Umbilical cord (tissue), 2 donors: ENCODE measurements at places on chromosomes 2 and 18.
A peak's percentile ranks its signal among the peaks of the same experiment; 100 is the strongest.

GRCh38 chr2:199465988-199466691, 8.4 kb upstream of the SATB2 start:
- no peak for DNase-seq

- DNase-seq = no peak
Measured at GRCh38 chr2:176110415-176111308, 3.6 kb downstream of the HOXD11 start.

- peak; percentile 45 for DNase-seq
Measured at GRCh38 chr2:180980943-180981911, 822 bp downstream of the UBE2E3 start.

DNA sequence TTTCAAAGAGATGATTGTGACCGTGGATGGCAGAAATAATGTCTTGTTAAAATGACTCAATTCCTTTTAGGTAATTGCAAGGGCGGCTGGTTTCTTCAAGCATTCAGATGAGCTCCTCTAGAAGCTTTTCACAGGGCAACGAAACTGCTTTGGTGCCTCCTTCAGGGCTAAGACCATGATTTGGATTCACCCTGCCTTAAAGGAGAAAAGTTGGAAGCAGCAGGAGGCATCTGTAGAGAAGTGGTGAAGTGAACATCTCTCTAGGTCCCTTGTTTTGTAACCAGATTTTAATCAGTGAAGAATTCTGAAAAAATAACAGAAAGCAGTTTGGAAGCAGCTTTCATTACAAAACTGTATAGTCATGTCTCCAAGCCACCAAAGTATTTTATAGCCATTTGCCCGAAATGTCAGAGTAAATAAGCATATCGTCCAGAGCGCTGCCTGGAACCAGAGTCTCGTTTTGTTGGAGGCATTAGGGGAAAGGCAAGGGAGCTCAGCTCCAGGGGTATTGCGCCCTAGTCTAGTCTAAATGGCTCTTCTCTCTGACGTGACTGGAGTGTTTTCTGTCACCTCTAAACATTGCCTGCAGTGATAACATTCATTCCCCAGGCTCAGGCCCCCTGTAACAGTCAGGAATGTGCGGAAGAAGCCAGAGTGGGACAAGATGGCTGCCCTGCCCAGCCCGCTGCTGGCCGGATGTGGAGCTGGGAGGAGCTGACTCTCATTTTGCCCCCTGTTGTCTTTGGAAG, 57.8 kb upstream of the ITGB6 start:
- DNase-seq = no peak

DNA sequence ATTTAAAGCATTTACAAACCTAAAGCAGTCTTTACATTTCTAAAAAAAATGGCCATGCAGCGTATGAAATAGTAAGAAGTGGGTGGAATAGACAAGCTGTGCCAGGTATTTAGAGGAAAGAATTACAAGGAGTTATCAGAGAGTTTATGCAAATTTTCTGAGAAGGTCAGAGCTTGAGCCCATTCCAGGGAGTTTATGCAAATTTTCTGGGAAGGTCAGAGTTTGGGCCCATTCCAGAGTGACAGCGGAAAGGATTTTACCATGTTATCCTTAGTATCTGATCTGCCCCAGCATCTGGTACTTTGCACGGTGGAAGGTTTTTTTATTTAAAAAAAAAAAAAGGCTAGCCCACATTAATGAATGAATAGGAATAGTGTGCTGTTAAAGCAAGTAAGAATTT, 1.4 kb upstream of the DOK6 start:
- no peak for DNase-seq

DNA sequence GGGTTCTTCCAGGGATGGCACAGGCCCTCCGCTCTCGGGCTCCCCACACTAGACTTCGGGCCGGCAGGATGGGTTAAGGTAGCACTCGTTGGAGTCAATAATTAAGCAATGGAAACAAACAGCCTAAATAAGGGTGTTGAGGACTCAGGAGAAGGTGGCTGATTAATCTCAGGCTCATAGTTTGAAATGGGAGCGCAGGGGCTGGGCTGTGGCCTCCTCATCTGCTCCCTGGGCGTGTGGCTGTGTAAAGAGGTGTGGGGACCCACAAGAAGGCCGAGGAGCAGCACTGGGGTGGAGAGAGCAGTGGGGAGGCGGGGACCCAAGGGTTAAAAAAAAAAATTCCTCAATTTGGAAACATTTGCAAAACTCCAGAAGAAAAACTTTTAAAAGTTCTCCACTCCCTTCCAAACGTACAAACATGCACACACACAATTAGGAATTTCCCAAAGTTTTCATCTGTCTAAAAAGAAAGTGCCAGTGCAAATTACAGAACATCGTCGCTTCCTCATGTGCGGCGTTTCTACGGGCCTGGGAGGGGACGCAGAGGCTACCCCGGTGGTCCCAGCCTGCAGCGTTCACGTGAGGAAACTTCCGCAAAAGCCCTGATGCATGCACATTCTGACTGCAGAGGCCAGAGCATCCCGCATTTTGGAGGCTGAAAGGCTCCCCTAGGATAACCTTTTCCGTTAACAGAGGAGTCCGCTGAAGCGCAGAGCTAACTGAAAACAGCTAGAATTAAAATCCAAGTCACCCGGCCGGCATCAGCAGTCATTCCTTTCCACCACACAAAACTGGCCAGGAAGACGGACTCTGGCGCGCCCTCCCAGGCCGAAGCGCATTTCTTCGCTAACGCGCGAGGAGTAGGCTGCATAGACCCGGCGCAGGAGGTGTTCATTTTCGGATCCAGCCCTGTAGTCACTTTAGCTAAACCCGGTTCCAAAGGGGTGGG, 1.0 kb upstream of the TUBB6 start:
- peak; percentile 72 for DNase-seq

- DNase-seq = no peak
Measured at GRCh38 chr2:235539773-235540172, 45.9 kb downstream of the AGAP1 start.

GRCh38 chr2:14614017-14614416, 18.5 kb upstream of the LRATD1 start:
- no peak for DNase-seq

- DNase-seq = no peak
Measured at GRCh38 chr2:147639891-147640290, 204.9 kb upstream of the ACVR2A start.

DNA sequence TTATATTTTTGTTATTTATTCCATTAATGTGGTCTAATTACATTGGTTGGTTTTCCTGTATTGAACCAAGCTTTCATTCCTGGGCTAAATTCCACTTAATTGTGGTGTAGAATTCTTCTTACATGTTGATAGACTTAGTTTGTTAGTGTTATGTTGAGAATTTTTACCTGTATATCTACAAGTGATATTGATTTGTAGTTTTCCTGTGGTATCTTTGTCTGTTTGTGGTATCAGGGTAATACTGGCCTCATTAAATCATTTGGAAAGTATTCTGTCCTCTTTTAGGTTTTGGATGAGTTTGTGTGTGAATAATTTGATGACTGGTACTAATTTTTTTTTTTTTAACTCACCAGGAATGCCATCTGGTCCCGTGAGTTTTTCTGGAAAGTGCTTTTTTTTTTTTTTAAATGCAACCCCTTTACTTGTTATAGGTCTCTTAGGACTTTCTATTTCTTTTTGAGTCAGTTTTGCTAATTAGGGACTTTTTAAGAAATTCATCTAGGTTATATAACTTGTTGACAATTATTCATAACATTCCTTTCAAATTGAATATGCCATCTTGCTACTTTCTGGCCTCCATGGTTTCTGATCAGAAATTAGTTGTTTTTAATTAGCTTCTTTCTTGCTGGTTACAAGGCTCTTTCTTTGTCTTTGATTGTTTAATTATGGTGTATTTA, 232.8 kb downstream of the CCDC85A start:
- DNase-seq = no peak

GRCh38 chr2:218271487-218271797, 1.1 kb downstream of the PNKD start:
- no peak for DNase-seq

DNA sequence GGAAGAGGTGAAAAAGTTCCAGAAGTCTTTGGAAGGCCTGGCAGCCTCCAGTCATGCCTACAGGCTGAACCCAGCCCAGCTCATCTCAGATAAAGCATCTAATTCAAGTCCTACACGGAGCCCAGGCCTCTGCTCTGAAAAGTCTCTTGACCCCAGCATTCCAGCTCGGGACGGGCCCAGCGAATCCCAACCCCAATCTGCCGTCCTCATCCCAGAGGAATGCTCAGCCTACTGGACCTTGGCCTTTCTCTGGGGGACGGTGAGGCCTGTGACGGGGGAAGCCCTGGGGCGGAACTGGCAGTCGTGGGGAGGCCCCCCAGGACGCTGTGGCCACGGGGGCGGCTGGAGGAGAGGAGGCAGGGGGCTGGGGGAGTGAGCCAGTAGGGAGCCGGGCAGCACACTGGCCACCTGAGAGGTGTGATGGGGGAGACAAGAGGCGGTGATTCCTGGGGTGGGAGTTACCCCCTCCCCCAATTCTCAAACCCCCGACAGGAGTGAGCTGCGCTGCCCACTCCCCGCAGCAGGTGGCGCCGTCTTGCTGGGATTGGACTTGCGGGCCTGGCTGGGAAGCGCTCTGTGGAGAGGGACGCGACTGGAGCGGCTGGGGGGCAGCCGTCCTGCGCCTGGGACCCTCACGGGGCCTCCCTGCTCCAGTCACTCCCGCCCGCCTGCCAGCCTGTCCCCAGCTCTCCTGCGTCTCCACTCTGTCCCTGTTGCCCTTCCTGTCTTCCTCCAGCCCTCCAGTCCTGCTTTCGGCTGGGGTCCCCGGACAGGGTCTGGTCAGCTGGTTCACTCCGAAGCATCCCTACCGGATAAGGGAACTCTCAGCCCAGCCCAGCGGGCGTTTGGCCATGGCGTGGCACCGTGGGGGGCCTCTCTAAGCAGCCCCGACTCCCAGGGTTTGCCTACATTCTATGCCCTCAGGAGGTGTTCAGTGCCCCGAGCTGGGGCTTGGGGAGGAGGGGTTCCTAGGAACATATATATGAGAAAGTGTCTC, 182.6 kb upstream of the HAAO start:
- DNase-seq = peak; percentile 73

GRCh38 chr2:11798701-11799435, 52.4 kb downstream of the LPIN1 start:
- DNase-seq = no peak

DNA sequence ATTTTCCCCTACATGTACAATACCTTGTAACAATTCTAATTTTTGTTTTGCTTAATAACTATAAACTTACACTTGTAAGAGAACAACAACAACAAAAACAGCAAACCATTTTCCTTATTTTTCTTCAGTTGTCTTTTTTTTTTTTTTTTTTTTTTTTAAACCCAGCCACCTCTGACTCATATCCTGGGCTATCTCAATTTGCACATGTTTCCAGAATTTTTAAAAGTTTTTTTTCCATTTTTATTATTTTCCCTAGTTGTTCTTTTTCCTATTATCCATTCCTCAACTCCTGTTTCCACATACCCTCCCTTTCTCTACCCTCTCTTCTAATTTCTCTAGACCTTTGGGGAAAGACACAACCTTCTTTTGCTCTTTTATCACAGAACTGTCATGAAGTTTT, 112.5 kb downstream of the EFEMP1 start:
- DNase-seq = no peak

DNA sequence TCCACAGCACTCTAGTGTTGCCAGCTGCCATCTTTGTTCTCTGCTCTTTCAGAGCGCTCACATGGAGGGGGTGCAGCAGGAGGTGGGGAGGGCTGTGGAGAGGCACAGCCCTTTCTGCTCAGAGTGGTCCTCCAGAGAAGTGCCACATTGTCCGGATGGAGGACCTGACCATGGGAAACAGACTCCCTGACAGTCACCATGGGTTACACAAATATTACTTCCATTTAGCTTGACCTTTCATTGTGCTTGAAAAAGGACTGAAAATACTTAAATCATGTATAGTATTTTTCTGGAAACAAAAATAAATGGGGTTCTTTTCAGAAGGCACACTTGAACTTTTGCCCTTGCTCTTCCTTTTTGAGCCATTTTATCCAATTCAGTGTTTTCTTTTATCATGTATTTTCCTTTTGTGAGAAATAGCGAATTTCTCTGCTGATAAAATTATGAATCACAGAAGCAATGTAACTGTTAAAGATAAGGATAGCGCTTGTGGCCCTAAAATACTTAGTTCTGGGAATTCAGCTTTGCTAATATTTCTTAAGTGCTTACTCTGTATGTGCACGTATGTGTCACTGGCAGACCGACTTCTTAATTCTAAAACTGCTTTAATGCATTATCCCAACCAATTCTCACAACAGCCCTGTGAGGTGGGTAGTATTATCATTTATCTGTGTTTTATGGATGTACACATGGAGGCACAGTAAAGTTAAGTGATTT, 34.2 kb downstream of the SPATS2L start:
- peak; percentile 52 for DNase-seq

- no peak for DNase-seq
Measured at GRCh38 chr2:180554330-180554729, 426.1 kb upstream of the UBE2E3 start.

DNA sequence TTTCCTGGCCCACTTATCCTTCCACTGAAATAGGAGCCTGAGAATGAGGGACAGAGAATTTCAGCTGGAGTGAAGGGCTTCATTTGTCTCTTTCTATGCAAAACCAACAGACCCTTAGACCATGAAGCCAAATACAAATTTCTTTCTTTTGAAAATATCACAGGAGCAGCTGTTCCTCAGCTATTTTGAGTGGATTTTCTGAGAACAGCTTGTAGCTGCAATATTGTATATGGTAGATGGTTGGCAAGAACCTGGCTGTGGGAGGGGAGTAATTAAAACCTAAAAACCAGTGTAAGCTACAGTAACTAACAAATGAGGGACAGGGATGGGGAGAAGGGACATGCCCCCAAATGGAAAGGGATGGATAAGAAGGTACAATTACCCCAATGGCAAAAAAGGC, 350.3 kb upstream of the CDH20 start:
- DNase-seq = no peak

GRCh38 chr18:13465124-13465446, 246.5 kb downstream of the LDLRAD4 start:
- no peak for DNase-seq

GRCh38 chr2:50707196-50707595, 324.7 kb downstream of the NRXN1 start:
- peak; percentile 62 for DNase-seq

DNA sequence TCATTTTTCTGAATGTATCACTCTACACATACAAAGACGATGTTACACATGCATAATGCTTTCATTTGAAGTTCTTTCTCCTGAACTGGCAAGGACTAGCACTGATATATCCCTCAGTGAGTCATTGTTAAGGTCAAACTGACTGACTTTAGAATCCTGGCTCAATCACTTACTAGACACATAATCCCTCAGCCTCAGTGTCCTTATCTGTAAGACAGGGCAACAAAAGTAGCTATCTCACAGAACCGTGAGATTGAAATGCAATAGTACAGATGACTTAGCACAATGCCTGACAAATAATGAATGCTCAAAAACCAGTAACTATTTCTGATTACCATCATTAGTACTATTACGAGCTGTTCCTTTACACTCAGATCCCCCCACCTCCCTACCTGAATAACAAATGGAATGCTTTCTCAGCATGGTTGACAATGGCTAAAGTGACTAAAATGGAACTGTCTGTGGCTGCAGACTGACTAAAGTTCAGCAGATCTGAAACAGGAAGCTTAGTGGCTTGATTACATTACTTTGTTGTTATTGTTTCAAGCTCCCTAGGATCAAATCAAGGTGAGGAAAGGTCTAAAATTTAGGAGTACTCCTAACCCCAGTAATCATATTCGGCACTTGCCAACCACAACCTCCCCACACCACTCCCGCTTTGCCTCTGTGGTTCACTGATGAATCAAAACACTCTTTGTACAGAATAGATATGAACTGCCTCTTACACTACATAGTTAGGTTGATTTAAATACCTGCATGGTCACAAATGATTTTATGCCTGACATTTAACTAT, 35.8 kb upstream of the CACNB4 start:
- DNase-seq = peak; percentile 87

- DNase-seq = no peak
Measured at GRCh38 chr18:48325115-48325665, 84.0 kb downstream of the ZBTB7C start.
